EH (cell line): ENCODE measurements at places on chromosomes 3 and 15.
A peak's percentile ranks its signal among the peaks of the same experiment; 100 is the strongest.

GRCh38 chr3:45082142-45082538 is 56.0 kb downstream of the CLEC3B start:
- DNase-seq, result peak; percentile 67

GRCh38 chr15:60004009-60004845 is at the start of gene FOXB1:
Gene FOXB1, plus strand, starts transcription at chr15:60004311. Its CDS starts 653 bp downstream, at chr15:60004964.
- no peak for DNase-seq

DNA sequence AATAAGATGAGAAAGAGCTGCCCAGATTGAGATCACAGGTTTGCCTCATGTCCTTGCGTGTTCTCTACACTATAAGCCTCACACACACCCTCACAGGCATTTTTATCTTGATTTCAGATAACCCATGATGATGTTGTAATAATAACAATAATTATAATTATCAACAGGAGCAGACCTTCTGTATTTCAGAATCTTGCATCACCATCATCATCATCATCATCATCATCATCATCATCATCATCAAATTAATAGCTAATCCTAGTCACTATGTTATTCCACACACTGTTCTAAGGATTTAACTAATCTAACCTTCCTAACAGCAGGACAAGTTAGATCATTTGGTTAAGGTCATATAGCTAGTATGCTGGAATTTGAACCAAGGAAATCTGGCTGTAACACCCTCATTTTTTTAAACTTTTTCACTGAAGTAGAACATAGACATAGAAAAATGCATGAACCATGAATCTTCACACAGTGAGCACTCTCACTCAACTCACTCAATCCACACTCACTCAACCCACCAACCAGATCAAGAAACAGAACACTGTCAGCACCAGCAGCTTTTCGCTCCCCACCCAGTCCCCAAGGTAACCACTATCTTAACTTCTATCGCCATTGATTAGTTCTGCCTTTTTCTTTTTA is 1.8 kb upstream of the SH2D7 start:
- no peak for DNase-seq

DNA sequence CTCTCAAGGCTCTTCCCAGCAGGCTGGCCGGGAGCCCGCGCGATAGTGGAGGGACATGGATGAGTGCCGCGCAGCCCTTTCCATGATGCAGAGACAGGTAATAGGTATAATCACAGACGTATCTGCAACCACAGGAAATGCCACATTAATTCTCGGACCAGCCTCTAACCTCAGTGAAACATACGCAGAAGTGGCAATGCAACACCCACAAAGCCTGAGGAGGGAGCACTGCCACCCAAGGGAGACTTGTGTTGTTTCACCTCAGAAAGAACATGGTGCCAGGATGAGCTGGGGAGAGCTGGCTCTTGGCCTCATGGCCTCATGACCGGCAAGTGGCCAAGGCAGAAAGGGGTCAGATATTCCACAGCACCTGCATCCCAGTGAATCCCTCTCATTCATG is 39.0 kb downstream of the PGPEP1L start:
- no peak for DNase-seq

DNA sequence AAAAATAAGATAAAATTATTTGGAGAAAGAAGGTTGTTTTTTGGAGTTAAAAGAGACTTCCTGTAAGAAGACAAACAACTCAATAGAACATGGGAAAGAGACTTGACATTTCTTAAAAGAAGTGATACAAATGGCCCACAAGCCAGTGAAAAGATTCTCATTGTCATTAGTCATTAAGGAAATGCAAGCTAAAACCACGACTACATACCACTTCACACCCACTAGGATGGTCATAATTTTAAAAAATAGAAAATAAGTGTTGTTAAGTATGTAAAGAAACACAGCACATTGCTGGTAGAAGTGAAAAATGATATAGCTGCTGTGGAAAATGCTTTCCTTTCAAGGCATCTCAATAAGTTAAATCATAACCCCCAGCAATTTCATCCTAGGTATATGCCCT is 44.4 kb upstream of the GK5 start:
- DNase-seq, result no peak

GRCh38 chr15:92848852-92849598 is 51.1 kb upstream of the CHD2 start:
- DNase-seq, result peak; percentile 62

DNA sequence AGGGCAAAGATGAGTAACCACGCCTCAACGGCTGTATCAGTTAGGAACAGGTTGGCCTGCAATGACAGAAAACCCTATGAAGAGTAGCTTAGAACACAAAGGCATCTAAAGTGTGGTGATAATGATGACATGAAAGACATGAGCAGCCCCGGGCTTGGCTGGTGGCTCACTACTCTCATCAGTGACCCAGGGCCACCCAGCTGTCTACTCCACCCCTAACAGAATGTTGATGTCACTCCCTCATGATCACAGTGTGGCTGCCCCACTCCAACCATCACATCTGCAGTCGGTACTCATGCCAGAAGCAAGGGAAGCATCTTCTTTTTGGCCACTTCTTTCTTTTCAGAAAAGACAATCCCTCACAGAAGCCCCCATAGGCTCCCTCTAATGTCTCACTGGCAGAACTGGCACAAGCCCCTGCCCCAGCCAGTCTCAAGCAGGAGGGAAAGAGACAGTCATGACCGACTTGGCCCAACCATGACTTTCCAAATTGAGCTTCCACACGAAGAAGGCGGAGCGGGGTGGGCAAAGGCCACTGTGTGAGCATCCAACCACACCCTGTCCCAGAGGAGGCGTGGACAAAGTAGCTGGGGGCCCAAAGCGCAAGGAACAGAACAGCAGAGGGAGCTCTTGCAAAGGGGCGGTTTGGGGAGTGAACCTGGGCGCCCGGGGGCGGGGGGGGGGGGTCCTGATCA is 72.0 kb upstream of the IQSEC1 start:
- no peak for DNase-seq

GRCh38 chr3:133573054-133573628 is 345 bp upstream of the CDV3 start:
- DNase-seq, result peak; percentile 100

DNA sequence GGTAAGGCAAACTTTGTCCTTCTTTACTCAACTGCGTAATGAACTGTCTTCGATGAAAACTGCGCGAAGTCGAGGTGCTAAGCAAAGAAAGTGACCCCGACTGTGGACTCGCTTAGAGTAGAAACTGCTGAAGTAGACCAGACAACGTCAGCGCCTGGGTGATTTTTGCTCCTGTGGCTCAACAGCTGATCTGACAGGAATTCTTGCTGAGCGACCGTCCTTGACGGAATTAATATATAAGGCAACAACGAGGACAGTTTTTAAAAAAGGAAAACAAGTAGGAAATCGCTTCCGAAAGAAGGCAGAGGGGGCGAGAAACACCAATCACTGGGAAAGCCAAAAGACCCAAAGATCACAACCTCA is 541 bp downstream of the RPS27L start:
- peak; percentile 61 for DNase-seq

DNA sequence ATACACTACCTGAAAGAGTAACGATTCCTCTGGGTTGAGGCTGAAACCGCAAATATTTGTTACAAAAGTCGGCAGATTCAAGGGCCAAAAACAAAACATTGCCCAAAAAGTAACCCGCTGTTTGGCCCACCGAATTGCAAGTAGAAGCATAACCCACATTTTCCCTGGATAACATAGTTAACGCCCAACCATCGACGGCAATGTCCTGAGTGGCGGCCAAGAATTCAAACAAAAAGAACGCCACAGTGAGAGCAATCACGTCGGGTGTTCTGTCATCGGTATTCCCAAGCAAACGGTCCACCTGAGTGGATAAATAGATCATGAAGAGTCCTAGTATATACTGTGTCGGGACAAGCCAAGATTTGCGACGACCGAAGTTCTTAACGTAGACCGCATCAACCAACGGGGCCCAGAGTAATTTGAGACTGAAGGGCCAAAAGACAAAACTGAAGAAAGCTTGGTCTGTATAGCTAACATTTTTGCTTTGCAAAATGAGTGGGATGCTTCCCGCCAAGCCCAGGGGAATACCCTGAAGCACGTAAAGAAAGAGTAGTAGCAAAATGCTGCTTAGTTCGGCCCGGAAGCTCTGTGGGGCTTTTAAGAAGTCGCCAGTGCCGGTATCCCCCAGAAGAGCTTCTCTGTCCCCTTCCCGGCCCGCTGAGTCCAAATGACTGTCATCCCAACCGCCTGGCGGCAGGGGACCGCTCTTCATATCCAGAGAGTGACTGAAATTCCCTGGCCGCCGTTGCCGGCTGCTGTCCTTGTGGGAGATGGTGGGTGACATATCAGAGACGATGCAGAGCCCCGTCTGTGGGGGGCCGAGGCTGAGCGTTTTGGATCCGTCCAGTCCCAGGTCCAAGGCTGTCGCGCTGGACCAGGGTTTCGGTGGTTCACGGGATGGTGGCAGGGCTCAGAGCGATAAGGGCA is 750 bp downstream of the SLC33A1 start:
- DNase-seq, result peak; percentile 32

DNA sequence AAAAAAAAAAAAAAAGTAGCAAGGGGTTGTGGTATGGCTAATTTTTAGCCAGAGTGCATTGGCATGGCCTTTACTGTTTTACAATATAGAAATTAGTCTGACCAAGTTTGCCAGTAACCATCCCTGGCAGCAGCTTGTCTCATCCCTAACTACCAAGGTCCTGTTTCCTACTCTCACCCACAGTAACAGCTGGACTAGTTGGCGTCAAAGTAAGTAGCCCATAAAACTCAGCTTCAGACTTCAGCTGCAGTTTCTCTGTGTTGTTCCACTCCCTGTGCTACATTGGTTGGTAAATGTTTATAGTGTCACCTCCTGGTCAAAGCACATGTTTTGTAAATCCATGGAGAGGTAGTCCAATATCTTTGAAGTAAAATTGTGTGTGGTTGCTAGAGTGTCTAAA is 691.3 kb downstream of the ZPLD1 start:
- no peak for DNase-seq

DNA sequence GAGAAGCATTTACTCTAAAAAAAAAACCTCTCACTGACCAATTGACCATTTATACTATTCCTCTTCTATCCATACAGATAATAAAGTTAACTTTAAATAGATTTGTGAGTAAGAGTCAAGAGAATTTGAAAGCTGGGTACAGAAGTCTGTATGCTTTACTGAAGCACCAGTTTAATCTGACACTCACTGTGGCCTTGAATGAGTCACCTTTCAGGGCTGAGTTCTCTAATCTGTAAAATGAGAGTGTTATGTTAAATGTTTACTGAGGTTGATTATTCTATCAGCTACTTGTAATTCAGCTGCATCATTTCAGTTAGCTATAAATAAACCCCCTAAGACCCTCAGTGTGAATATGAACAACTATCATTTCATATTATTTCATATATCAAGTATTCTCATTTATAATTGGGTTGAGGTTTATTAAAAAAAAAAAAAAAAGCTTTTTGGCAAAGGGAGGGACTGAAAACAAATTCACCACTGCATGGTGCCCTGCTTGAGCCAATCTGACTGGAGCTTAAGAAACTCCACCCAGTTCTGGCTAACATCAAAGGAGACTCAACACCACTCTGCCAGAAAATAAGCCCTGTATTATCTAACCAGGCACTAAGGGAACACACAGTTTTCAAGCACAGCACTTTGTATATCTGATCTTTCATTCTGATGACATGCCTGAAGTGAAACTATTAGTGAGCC is 2.8 kb downstream of the MAP4 start:
- peak; percentile 88 for DNase-seq

GRCh38 chr3:94336046-94336753 is 273.3 kb downstream of the NSUN3 start:
- DNase-seq, result peak; percentile 23

- peak; percentile 62 for DNase-seq
Observed at GRCh38 chr3:10173095-10173925, 8.6 kb downstream of the IRAK2 start.

- peak; percentile 12 for DNase-seq
Observed at GRCh38 chr3:172717493-172718088, 6.7 kb upstream of the NCEH1 start.

- DNase-seq, result peak; percentile 47
Observed at GRCh38 chr3:98893740-98894139, 7.8 kb downstream of the DCBLD2 start.

DNA sequence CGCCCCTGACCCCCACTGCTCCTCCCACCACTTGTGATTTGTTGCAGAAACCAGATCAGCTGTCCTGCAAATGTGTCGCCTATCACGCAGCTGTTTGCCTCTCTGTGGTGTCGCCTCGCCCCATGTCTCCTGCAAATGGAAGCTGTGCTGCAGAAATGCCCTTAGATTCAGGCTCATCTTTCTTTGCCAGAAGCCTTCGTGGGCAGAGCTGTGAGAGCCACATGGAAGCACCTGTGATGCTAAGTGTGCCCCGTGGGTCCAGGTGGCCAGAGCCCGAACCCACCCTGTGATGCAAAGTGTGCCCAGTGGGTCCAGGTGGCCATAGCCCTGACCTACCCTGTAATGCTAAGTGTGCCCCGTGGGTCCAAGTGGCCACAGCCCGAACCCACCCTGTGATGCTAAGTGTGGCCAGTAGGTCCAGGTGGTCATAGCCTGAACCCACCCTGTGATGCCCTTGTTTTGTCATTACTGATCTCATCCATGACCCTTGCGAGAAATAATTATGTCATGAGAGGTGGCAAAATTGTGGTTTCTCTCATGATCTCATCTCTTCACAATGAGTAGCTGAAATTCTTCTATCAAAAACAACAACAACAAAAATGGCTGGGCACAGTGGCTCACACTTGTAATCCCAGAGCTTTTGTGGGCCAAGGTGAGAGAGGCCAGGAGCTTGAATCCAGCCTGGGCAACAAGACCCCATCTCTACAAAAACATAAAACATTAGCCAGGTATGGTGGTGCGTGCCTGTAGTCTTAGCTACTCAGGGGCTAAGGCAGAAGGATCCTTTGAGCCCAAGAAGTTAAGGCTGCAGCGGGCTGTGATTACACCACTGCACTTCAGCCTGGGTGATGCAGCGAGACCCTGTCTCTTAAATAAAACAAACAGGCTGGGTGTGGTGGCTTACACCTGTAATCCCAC is 187.4 kb downstream of the GOLGA6L6 start:
- DNase-seq, result no peak

DNA sequence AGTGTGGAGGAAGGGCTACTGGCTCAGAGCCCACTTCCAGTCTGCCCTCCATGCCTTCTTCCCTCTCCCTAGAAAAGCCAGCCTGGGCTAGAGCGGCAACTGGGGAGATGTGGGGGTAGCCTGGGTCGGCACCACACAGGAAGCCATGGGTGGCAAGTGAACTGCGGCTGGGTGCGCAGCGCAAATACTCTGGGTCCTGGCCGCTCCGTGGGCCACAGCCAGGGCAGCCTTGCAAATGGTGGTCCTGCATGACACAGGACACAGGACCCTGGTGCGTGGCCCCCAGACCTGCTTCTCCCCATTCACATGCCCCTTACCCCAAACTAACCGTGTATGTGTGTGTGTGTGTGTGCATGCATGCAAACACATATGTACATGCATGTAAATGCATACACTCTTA is 25.7 kb downstream of the PRKCD start:
- no peak for DNase-seq

GRCh38 chr15:93835344-93835743 is 396.0 kb upstream of the MCTP2 start:
- no peak for DNase-seq

- peak; percentile 87 for DNase-seq
Observed at GRCh38 chr15:98823012-98823458, 174.7 kb downstream of the IGF1R start.

GRCh38 chr3:140770977-140771667 is 93.3 kb downstream of the TRIM42 start:
- DNase-seq, result no peak

- no peak for DNase-seq
Observed at GRCh38 chr15:40992825-40993224, 39.6 kb downstream of the CHAC1 start.
